ENCODE measurements at places on chromosomes 1 and 21. TPM values are rescaled to one million over a fixed set of nuclear protein-coding genes. Genes with fewer than 3 reads are reported as not detected.

UBE2U gene
- total RNA-seq: not detected

IGSF3 gene
- total RNA-seq: 33.9 TPM

KRTAP21-1 gene
- total RNA-seq: not detected

TCHH gene
- 0.04 TPM for total RNA-seq

TSPEAR gene
- not detected for total RNA-seq

GIPC2 gene
- total RNA-seq: 1.9 TPM

CA6 gene
- not detected for total RNA-seq

STYXL2 gene
- total RNA-seq: not detected

SPOCD1 gene
- 6.2 TPM for total RNA-seq

OLFM3 gene
- total RNA-seq: not detected

NUP210L gene
- total RNA-seq: not detected

F3 gene
- 773 TPM for total RNA-seq

CACNA1S gene
- total RNA-seq: not detected

KPNA6 gene
- total RNA-seq: 43.7 TPM

CRB1 gene
- total RNA-seq: not detected

MAP1LC3C gene
- total RNA-seq: not detected

PGLYRP4 gene
- total RNA-seq: 0.55 TPM

CTSE gene
- 0.34 TPM for total RNA-seq

LENEP gene
- total RNA-seq: not detected

SLFNL1 gene
- not detected for total RNA-seq

KIF14 gene
- 17.7 TPM for total RNA-seq

TNFRSF1B gene
- total RNA-seq: not detected

WDR64 gene
- not detected for total RNA-seq

TNFRSF18 gene
- not detected for total RNA-seq

CYP4X1 gene
- total RNA-seq: not detected

NBPF6 gene
- total RNA-seq: not detected

SPRR2G gene
- not detected for total RNA-seq

WNT2B gene
- 0.30 TPM for total RNA-seq

REN gene
- not detected for total RNA-seq

CYYR1 gene
- 10.9 TPM for total RNA-seq

TMEM240 gene
- total RNA-seq: not detected

FAM151A gene
- total RNA-seq: not detected

CDA gene
- total RNA-seq: 24.3 TPM

SPRR2F gene
- not detected for total RNA-seq

BGLAP gene
- not detected for total RNA-seq

NBPF10 gene
- 0.70 TPM for total RNA-seq

DCST2 gene
- total RNA-seq: not detected

IPO13 gene
- 26.2 TPM for total RNA-seq

HEYL gene
- total RNA-seq: 0.08 TPM

HTR6 gene
- not detected for total RNA-seq

CCDC181 gene
- total RNA-seq: not detected

GUCA2B gene
- total RNA-seq: not detected
